ENCODE measurements at places on chromosomes 16 and 17.

GRCh38 chr17:47280072-47280811 is 26.6 kb downstream of the ITGB3 start:
- no peak for DNase-seq

- DNase-seq, result peak; percentile 70
Measured at GRCh38 chr17:42414704-42415409, 8.2 kb downstream of the CAVIN1 start.

DNA sequence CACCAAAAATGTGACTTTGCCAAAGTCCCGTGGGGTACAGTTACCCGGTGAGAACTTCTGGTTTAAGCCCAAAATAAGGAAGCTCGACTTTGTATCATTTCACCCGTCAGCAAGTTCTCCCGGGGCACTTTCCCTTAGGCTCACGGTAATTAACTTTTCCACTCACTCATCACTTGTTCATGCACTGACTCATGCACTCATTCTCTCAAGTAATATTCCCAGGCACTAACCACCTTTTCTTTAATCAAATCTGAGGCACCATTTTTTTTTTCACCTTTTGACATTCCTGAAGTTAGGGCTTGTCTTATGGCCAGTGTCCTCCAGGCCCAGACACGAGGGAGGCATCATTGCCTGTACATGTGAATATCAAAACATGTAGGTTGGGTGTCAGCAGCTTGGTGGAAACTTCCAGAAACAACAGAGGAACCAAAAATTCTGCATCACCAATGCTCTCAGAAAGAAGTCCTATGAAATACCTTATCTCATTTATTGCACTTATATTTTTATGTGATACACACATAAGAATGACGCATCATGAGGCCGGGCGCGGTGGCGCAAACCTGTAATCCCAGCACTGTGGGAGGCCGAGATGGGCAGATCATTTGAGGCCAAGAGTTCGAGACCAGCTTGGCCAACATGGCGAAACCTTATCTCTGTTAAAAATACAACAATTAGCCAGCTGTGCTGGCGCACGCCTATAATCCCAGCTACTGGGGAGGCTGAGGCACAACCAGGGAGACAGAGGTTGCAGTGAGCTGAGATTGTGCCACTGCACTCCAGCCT is 36.1 kb upstream of the ATP2C2 start:
- no peak for DNase-seq

DNA sequence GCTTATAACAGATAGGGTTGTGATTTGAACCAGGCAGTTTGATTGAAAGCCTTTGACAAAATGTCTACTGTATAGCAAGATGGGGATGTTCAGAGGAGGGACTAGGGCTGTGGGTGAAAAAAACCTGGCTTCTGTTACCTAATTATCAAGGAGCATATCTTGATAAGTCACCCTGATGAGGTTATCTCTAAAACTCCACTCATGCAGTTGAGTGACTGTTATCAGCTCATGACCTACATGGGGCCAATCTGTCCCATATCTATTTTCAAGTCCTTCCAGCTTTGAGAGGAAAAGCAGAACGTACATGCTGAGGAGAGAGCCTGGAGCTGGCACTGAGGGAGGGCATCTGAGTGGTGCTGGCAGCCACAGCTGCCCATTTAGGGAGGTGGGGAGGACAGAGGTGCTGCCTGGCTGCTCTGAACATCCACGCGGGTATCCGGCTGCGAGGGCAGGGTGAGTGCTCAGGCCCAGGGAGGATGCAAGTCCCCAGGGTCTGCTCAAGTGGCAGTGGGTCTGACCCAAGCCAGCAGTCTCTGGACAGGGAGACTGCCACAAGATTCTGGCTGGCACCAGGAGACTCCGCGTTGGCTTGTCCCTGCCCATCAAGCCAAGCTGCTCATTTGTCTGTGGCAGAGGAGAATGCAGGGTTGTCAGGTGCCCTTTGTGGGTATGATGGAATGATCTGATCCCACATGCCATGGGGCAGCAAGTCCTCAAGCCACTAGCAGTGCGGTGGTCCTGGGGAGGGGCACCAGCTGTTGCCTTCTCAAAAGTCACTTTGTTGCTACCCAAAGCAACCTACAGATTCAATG is 29.2 kb downstream of the ATPAF2 start:
- DNase-seq, result no peak

GRCh38 chr17:80393961-80394360 is 21.0 kb upstream of the ENDOV start:
- no peak for DNase-seq

GRCh38 chr17:4527566-4528125 is 27.5 kb downstream of the MYBBP1A start:
- no peak for DNase-seq

GRCh38 chr16:72743011-72743761 is 304.7 kb downstream of the ZFHX3 start:
- DNase-seq, result no peak

DNA sequence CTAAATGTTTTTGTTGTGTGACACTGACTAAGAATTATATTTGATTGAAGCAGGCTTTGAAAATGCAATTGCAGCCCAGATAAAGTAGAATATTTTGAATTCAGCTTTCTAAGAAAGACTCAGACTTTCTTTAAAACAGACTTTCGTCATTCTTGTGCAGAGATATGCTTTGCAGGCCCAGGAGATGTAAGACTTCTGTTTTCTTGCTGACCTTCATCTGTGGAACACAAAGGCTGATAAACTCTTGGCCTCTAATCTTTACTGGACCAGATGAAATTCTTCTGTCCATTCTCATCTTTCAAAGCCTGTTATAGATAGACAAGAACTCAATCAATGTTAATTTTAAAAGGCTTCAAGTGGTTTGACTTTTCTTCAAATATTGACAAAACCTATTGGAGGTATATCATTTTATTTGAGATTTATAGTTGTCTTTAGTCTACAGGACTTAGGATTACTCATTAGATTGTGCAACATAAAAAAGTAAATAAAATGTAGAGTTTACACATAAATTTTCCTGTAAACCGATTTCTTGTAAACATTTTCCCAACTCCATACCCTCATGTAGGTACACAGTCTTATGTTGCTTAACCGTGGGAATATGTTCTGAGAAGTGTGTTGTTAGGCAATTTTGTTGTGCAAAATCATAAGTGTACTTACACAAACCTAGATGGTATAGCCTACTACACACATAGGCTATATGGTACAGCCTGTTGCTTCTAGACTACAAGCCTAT is 94.2 kb downstream of the MAP2K4 start:
- DNase-seq, result no peak

DNA sequence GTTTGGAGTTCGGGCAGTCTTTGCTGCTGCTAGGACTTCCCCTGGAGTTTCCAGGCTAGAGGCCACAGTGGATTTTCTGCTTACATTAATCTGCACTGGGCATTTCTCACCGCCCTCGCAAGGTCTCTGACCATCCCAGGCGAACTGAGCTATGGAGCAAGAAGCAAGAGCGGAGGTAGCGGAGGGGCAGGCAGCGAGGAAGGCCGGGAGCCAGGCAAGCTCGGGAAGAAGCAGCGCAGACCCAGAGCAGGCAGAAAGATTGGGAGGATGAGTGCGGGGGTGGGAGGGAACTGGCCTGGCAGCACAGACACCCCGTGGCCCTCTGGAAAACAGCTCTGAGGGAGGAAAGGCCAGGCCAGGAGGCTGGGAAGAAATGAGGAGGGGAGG is 3.8 kb downstream of the COTL1 start:
- no peak for DNase-seq

DNA sequence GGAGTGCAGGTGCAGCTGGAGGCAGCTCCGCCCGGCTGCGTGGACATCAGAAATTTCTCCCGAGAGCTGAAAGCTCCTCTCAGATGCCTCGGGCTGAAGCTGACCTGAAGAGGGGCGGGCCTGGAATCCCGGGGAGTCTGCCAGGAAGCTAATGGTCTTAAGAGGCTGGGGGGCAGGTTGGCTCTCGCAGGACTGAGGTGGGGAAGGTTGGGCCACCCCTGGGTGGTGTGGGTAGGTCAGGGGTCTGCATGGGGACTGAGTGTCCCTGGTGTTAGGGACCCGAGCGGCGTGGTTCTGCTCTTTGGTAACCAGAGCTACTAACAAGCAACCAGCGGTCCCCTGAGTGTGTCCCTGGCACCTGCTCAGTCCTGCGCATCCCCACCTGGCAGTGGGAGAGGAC is 3.5 kb downstream of the CHMP6 start:
- no peak for DNase-seq

- DNase-seq, result no peak
Measured at GRCh38 chr16:67265834-67266233, 13.5 kb upstream of the PLEKHG4 start.

GRCh38 chr17:36510636-36511035 is 24.0 kb downstream of the MYO19 start:
- DNase-seq, result no peak

- DNase-seq, result no peak
Measured at GRCh38 chr17:7711051-7711755, 6.2 kb downstream of the EFNB3 start.

DNA sequence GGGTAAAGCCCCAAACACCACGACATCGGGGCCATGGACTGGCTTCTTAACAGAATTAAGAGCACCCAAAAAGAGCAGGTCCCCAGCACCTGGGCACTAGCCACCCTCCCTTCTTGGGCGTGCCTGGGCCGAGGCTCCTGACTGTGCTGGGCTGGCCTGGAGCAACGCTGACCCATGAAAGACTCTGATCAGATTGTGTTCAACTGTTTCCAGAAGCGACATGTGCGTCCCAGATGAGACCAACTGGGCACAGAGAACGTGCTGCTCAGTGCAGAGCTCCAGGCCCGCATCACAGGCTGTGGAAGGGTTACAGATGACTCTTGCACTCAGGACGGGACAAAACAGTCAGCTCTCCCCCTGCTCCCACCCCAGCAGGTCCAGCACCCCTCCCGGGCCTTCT is 100.7 kb downstream of the KCNJ12 start:
- no peak for DNase-seq

DNA sequence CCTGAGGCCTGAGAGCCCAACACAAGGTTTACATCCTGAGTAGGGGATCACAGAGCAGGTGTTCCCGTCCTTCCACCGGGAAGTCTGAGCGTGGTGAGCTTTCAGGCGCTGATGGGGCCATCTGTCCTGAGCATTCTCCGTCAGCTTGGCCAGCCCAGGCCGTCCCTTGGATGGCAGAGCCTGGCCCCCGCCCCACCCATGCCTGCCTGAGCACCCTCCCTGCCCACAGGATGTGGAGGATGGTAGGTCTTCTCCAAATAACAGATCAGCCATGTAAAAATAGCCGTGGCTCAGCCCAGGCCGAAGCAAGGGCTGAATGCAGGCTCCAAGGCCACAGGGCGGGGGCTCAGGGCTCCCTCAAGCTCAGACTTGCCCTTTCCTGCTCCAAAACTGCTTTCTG is 20.2 kb downstream of the SPNS2 start:
- DNase-seq, result no peak

DNA sequence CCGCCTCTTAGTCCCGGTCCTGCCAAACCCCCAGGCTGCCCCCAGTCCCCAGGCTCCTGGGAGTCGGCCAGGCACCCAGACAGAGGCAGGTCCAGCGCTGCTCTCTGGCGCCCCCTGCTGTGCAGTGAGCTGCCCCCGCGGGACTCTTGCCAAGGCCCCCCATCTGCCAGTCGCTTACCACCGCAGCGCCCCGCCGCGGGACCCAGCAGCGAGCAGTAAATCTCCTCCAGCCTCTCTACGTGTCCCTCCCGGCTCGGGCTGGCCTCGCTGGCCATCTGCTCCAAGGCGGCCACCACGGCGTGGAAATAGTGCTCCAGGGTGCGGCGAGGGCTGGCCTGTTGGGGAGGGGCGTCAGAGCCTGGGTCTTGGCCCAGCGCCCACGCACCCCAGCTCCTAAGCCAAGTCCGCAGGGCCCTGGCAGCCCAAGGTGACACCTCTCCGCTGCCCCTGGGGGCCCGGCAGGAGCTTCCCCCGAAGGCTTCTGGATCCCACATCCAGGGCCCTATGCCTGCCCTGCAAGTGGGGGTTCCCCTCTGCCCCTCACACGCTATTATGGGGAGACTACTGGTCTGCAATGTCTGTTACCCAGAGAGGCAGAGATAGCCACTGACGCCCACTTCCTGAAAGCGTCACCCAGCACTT is 33.7 kb upstream of the MFSD6L start:
- DNase-seq, result peak; percentile 42

DNA sequence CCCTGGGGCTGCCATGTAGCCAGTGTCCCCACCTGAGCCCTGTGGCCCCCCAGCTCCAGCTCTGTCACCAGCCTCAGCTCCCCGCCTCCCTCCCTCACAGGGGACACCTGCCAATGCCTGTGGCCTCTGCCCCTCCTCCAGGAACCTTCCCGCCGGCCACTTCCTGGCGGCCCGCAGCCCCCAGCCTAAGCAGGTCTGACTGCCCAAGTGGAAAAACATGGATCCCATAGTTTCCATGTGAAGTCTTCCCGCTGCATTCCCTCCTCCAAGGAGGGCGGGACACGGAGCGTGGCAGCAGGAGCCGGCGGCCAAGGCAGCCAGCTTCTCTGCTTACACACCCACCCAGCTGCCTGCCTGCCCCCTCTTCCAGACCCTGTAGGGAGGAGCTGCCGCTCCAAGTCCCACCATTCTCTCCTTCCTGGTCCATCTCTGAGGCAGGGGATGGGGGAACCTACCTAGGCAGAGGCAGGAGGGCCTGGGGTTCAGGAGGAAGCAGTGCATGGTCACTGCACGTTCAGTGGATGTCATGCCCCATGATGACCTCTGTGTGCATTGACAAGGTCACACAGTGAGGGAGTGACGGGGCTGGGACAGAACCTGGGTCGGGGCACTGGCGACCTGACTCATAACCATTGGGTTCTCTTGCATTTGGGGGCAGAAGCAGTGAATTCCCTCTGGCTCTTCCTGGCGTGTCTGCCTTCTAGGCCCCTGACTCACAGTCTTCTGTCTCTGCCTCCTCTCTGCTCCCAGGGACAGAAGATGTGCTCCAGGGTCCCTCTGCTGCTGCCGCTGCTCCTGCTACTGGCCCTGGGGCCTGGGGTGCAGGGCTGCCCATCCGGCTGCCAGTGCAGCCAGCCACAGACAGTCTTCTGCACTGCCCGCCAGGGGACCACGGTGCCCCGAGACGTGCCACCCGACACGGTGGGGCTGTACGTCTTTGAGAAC is 8.7 kb downstream of the VASN start:
- DNase-seq, result no peak

DNA sequence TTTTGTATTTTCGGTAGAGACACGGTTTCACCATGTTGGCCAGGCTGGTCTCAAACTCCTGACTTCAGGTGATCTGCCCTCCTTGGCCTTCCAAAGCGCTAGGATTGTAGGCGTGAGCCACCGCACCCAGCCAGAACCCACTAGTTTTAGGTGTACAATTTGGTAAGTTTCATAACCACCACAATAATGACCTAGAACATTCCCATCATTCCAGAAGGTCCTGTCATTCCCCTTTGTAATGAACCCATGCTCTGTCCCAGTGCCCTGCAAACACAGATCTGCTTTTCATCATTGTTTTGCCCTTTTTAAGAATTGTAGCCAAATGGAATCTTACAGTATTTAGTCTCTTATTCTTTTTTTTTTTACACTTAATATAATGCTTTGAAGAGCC is 35.6 kb upstream of the IRF8 start:
- DNase-seq, result no peak
